HFF-Myc (cell line): ENCODE measurements at places on chromosomes 7 and 10.

- DNase-seq = no peak
Measured at GRCh38 chr7:100374601-100375000, 1.3 kb downstream of the PILRA start.

DNA sequence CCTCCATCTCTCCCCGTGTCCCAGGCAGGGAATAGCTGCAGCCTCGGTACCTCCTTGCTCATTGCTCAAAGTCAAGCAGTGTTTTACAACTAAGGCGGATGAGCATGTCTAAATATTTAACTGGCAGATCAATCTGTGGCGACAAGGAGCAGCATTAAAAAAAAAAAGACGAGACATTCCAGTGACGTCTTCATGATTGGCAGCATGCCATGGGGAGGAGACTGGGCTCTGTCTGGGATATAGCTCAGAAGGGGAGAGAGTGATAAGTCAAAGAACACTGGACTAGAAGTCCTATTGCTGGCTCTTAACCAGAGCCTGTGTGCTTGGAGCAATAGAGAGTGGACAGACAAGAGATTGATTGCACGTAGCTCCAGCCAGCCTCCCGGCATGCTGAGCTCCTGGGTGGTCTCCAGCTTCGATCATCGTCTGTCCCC lies 287.5 kb upstream of the PODXL start:
- DNase-seq = no peak

- no peak for DNase-seq
Measured at GRCh38 chr7:95772771-95773581, 622 bp downstream of the DYNC1I1 start.

DNA sequence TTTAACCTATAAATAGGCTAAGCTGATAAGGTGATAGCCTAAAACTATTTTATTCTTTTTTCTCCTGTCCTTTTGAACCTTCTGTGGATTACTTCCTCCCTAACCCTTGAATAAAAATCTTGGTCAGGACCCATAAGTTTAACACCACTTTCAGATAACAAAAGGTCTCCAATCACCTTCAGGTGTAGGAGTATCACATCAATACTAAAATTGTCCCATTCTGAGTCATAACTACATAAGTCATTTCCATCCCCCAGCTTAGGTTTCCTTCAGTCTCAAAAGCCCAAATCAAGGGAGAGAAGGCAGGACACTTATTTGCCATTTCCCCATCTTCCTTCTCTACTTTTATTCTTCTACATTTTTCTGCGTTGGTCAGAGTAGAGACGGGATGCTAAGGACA lies 56.9 kb upstream of the WNT16 start:
- no peak for DNase-seq

DNA sequence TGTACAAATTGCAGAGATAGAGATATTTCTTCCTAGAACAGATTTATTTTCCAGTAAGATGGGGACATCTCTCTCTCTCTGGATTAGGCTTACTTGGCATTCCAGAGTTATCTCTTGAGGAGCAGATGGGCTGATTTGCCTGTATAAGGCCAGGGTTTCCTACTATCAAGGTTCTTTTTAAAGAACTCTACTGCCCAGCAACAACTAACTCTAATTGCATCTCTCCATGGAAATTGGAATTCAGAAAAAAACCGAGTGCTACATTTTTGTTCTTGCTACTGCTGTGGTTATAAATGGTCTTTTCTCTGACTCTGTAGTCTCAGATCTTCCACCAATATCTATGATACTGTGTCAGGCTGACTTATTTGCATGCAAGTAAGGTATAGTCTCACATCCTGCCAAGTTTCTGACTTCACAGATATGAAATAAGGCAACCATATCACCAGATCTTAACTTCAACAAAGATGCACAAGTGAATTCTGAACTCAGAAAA lies 161.1 kb downstream of the CRPPA start:
- no peak for DNase-seq

DNA sequence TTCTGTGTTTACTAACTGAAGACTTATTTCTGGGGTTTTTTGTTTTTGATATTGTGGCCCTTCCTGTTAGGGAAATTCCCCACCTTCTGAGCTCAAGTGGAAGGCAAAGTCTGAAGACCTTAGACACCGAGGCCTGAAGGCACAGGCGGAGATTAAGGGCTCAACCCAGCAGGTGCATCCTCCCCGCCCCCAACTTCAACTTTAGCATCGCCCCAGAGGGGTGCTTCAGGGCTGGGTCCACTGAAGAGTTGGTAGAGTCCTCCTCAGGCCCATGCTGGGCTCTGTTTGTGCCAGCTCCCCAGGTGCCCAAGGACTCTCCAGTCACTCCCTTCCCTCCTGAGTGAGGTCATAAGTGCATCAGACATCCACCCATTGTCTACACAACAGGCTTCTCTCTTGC lies 9.4 kb upstream of the PPIA start:
- DNase-seq = no peak

DNA sequence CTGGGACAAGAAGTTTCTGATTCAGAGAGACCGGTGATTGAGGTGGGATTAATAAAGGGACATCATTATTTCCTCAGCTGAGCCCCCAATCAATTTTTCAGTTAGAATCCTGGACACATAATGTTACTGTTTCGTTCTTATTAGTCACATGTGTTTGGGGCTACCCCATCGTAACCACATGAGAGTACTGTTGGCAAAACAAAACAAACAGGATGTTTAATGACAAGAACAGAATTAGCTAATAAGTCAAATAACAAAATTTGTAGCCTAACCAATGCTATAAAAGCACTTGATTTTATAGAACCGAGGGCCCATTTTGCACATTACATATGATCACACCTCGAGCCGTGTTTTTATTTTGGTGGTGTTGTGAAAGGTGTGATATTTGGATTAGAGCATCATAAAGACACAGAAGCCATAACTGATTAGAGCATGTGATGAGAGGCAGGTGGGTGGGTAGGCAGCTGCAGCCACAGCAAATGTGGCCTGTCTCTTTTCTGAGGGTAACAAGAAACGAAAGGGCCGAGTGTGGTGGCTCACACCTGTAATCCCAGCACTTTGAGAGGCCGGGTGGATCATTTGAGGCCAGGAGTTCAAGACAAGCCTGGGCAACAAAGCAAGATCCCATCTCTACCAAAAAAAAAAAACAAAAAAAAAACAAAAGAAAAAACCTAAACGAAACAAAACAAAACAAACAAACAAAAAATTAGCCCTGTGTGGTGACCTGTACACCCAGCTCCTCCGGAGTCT lies 1.8 kb upstream of the VWC2 start:
- DNase-seq = no peak

GRCh38 chr10:125698481-125698998 lies 15.6 kb upstream of the TEX36 start:
- no peak for DNase-seq

DNA sequence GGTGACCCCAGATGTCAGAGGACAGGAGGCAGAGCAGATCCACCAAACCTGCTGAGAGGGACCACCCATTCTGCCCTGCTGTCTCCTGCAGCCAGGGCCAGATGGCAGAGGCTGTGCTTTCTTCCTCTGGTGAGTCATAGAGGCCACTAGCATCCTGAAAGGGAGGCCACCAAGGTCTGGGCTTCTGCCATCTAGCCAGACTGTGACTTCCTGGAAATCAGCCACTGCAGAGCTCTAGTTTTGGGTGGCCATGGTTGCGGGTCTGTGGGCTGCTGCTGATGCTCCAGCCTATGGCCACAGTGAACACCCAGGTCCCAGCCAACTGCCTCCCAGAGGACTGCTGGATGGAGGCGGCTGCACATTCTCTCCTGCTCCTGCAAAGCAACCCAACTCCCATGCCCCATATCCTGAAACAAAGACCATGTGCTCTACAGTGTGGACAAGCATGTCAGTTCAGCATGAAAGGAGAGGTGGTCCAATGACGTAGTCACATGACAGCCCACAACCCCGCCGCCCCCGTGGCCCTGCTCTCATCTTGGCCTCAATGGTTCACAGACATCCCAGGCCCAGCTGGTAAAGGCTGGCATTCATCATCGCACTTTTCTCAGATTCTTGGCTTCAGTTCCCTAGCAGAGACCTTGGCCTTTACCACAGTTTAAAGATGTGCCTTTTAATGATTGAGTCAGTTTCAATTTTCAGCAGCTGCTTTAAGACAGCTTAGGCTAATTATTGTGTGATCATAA lies 73.9 kb upstream of the CXCL12 start:
- no peak for DNase-seq

GRCh38 chr10:73850863-73851461 lies 23.4 kb downstream of the CAMK2G start:
- peak; percentile 59 for DNase-seq

GRCh38 chr10:4058514-4059029 lies 273.6 kb upstream of the KLF6 start:
- no peak for DNase-seq

DNA sequence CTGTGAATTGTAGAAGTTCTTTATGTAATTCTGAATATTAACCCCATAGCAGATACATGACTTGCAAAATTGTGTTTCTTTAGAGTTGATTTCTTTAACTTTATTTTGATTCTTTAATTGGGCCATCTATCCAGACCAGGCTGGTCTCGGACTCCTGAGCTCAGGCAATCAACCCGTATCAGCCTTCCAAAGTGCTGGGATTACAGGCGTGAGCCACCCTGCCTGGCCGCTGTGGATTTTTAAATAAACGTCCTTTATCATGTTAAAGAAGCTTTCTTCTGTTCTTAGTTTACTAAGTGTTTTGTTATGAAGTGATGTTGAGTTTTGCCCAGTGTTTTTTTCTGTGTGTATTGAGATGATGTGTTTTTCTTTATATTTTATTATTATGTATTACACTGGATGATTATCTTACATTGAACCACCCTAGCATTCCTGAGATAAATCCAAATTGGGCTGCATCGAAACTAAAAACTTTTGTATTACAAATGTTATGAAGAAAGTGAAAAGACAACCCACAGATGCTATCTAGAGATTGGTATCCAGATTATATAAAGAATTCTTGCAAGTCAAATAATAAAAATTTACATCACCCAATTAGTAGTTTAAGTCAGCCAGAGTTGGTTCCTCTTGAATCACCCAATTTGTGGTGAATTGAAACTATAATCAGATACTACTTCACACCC lies 118.1 kb downstream of the TPST1 start:
- no peak for DNase-seq

DNA sequence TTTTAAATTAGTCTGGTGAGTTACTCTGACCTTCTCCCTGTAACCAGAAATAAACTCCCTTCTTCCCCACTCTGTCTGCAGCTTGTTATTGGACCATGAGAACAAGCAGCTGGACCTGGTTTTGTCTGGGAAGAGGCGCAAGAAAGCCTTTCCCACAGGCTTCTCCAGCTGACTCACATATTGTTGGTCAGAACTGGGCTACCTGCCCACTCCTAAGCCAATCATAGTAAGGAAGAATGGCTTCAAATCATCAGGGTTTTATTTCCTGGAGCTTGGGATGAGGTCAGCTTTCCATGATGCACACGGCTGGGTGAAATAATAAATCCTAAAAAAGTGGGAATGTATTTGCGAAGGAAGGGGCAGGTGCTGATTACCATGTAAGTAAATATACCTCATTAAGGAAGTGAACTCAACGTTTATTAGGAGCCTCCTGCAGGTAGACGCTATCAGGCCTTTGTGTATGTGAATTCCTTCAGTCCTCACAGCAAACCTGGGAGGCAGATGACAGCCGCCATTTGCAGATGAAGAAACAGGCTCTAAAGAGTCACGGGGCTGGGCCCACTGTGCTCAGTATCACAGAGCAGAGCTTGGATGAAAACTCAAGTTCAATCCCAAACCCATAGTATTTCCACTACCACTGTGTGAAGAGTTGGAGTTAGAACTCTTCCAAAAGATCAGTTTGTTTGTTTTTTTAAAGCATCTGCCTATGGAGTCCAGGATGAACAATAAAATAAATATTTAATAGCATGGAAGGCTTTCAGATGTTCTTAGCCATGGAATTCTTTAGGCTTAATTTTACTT lies 32.8 kb downstream of the IL15RA start:
- peak; percentile 99 for DNase-seq

DNA sequence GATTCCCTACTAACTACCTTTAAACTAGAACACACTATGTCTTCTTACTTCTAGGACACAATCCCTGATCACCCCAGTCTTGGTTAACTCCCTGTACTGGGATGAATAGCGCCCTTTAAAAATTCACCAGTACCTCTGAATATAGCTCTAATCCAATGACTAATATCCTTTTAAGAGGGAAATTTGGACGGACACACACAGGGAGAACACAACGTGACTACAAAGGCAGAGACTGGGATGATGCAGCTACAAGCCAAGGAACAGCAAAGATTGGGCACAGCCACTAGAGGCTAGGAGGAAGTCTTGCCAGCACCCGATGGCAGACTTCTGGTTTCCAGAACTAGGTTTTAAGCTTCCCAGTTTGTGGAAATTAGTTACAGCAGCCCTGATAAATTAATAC lies 81.4 kb downstream of the MALSU1 start:
- no peak for DNase-seq

DNA sequence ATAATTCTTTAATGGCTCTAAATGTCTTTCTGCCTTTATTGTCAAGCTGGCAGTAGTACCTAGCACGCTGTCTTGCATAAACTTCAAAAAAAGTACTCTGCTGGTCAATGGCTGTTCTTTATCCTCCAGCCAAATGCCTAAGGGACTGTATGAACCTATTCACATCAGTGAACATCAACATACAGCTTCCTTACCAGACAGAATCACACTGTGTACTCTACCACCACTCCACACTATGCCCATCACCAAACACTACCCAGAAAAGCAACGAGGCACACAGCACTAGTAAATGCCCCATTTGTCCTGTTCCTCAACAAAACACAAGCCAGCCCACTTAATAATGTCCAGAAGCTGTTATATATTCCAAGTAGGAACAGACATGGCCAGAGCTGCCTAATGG lies 127.5 kb downstream of the SGMS1 start:
- DNase-seq = no peak

- DNase-seq = no peak
Measured at GRCh38 chr10:126609566-126609965, 60.9 kb downstream of the C10orf90 start.

- no peak for DNase-seq
Measured at GRCh38 chr10:77877441-77878344, 48.9 kb downstream of the DLG5 start.

DNA sequence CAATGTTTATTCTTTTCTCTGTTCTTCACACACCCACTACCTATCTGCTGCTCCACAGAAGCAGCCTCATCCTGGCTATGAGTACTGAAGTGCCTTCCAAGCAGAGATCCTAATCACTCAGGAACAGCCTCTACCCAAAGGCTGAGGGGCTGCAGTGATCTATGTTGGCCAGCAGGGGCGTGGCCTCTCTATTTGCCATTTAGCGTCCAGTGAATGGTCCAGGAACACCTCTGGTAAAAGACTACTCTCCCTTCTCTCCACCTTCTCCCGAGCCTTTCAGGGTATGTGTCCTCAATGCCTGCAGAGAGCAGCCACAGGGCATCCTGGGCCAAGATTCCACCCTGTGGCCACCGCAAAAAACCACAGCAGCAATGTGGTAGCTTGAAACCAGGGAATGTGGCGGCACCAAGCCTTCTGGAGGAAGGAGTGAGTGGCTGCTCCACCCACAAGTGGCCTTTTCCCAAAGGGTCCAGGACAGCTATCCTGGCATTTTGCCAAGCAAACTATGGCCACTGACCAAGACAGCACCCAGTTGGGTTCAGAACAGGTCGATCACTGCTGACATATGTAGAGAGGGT lies 70.9 kb downstream of the SYPL1 start:
- DNase-seq = no peak
